ENCODE measurements at places on chromosomes 16 and 17. TPM values are rescaled to one million over a fixed set of nuclear protein-coding genes. Genes with fewer than 3 reads are reported as not detected.

CA7 gene
- not detected for total RNA-seq

GINS2 gene
- 0.71 TPM for total RNA-seq

HLF gene
- 0.14 TPM for total RNA-seq

GNG13 gene
- not detected for total RNA-seq

ITGA2B gene
- 0.07 TPM for total RNA-seq

KRTAP16-1 gene
- not detected for total RNA-seq

FAM117A gene
- total RNA-seq, result 3.5 TPM

C17orf50 gene
- total RNA-seq, result not detected

All from nasal cavity respiratory epithelium epithelial cell of viscerocranial mucosa (primary cell).